T-helper 2 cell (primary cell): ENCODE measurements at places on chromosomes 7 and 10.

DNA sequence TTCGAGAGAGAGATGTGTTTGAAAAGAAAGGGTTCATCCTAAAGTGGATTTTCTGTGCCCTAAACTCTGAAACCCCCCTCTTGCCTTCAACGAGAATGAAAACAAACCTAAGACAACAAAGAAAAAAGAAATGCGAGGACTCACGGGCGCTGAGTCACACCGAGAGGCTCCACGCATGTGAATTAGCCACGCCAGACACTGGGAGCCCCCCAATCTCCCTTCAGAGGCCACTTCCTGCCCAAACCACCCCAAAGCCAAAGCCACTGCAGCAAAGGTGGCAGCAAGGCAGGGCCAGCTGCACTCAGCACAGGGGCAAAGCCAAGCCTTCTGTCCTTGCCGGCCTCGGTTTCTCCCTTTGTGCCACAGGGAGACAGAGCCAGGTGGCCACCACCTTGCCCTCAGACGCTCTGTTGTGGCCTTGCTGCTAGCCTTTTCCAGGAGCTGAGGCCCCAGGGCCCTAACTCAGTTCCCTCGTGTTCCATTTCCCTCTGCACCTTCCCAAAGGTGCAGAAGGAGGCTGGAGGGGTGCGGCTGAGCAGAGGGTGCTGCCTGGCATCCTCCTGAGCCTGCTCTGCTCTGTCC is 93.3 kb downstream of the FAM53B start:
- DNase-seq, result peak; percentile 91

GRCh38 chr7:66905689-66906088 is 15.3 kb upstream of the TMEM248 start:
- no peak for DNase-seq

DNA sequence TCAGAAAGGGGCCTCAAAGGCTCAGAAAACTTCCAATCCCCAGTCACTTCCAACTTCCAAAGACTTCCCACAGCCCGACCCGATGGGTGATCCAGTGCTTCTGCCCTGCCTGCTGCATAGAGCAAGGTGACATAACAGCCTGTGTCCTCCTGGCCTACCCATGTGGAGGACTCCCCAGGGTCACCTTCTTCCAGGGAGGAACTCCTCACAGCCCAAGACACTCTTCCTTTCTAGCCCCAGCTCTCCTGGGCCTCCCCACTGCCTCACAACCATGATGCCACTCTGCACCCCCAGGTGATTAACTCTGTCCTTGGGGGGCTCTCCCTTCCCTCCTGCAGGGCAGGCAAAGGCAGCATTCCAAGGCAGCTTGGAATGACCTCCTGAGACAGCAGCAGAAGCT is 158.4 kb upstream of the PDE1C start:
- DNase-seq, result no peak

- no peak for DNase-seq
Measured at GRCh38 chr10:11849911-11850310, 26.8 kb downstream of the PROSER2 start.
